ENCODE measurements at places on chromosomes 2 and 18.

GRCh38 chr2:41127351-41127750 is 675.5 kb upstream of the SLC8A1 start:
- DNase-seq: no peak

DNA sequence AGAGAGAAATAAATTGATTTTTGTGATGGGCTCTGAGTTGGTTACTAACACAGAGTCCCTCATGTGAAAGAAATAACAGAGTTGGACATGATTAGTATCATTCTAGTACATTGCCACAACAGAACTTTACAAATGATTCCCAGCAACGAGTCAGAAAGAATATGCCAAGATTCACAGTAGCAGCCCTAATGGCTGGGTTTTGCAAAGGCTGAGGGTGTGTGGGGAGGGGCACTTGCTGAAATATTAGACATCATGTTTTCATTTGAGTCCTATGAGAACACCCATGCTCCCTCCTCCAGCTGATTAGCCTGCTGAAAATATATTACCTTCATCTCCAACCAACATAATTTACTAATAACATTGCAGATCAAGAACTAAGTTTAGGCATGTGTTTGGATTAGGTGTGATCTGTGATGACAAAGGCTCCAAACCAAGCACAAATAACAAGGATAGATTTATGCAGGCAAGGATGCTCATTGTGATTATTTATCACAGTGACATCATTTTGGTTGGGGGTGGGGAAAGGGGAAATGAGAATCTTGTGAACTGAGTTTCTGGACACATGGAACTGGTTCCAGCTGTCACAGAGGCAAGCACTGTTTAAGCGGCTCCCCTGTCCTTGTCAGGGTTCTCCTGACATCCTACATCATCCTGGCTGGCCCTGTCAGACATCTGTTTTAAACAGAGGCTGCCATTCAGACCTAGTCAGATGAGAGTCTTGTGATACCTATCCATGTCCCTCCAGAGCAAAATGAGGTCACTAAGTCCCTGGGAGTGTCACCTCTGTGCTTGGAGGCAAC is 205.8 kb upstream of the NCKAP5 start:
- no peak for DNase-seq

DNA sequence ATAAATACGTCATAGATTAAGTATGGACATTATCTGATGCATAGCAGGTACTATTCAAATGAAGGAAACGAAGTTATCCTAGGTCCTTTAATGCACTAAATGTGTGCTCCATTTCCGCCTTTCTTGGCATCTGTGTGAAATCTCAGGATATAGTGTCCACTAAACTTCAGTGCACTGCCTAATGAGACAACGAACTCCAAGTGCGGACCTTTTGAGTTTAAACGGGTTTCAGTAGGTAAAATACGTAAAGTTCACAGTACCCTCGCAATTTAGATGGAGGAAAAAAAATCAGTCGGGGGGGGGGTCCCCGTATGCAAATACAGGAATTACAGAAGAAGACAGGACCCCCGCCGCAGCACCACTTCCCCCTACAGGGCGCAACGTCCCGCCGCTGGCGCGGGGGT is 729 bp upstream of the REL start:
- DNase-seq: no peak

DNA sequence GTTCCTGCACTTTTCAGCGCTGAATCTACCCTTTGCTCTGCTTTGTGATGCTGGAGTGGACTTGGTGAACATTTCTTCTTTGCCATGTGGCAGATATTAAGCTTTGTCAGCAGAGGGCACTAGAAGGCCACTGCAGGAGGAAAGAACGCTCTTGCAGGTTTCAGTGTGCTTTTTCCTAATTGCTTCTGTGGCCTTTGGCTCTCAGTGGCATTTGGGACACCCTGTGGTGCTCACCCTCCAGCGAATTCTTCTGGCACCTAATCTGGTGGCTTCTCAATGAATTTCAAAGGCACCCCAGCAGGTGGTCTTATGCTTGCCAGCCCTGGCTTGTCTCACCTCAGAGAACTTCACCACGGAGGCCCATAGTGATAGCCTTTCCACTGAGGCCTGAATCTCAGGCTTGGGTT is 146.7 kb downstream of the MYO3B start:
- peak; percentile 5 for DNase-seq

DNA sequence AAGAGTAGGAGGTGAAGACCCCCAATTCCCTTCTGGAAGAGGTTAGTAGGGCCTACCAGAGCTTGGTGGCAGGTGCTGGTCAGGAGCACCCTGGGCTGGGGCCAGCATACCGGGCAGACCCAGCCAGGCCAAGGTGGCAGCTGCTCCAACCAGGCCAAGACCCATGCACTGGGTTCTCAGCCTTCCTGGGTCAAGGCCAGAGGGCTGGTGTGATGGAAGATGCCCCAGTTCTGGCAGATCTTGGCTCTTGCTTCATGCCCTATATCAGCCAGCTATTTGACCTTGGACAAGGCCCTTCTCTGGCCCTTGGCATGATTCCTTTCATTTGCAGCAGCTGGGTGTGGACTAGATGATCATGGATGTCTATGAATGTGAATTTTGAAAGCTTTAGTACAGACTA is 57.7 kb downstream of the PRKCE start:
- DNase-seq: no peak

DNA sequence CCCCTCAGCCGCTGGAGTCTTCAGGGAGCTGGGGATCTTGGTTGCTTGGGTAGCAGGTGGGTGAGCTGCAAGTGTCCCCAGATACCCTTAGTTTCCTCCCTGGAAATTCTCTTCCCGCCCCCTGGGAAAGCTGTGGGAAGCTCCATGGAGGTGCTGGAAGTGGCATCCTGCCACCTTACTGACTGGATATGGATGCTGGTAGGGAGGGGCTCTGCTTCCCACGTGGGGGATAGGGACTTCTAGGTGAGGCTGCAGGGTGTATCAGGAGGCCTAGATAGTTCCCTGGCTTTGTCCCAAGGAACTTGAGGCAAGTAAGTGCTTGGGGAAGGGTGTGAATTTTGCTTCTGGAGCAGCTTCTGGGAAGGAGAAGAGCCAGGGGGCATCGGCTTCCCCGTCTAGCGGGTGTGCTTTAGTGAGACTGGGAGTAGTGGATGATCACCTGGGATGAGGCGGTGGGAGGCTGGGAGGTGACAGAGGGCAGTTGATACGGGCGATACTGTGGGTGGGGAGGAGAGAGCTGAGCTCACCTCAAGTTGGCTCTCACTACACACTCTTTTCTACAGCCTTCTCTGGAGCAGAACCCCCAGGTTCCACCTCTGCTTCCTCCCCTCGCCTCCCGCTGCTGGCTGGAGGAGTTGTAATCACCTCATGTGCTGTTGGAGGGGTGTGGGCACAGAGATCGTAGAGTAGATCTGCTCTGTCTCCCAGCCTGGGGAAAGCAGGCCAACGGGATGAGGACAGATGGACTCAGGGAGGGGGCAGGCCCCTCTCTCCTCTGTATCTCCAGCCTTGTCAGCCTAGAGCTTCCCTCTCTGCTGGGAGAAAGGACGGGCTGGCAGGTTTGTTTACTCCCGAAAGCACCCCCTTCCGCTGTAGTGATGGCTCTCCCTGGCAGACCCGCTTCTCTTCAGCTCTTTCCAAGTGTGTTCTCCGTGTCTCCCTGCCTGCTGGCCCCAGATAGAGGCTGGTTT is 19.8 kb downstream of the TET3 start:
- no peak for DNase-seq

DNA sequence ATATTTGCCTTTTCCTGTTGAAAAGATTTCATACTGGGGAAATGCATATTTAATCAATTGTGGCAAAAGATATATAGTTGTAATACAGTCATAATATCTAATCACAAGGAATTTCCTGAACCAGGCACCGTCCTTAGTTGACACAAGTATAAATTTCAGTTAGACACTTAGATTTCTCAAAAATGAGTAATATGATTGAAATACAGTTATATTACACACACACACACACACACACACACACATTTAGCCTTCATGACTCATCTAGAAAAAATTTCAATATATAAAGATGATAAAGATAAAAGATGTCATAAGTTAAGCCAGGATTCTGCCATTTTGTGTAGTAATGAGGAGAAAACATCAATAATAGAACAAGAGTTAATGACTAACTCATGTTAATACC is 258.4 kb upstream of the ZNF804A start:
- no peak for DNase-seq

- DNase-seq: no peak
Observed at GRCh38 chr2:75612862-75613243, 33.7 kb upstream of the MRPL19 start.

DNA sequence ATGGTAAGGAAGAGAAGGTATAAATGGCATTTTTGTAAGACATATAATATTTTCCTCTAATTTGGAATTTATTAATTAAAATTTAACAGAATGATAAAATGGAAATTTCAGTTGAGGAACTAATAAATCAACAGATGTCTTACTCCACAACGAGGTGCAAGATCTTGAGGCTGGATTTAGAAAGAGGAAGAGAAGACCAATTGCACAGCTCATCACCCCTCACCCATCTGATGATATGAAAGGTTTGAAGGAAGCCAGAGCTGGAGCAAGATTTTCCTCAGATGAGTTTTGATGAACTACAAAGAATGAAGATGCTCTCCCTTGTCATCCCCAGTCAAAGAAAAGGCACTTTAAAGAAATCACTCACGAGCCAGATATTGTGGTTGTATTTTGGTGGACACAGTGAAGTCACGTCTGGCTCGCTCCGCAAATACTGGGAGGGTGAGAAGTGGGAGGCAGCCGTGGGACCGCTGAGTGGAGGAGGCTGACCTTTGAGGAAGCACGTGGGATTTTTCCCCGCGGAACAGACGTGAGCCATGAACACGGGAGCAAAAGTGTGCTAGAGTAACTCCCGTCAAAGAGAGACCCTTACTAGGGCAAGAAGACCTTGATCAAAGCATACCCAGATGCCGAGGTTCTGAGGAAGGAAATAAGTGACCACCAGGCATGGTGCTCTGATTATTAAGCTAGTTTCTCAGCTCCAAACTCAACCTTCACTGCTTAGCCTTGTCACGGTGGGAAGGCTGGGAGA is 511.4 kb downstream of the RNF144A start:
- no peak for DNase-seq

GRCh38 chr2:180677930-180678624 is 302.3 kb upstream of the UBE2E3 start:
- DNase-seq: no peak

DNA sequence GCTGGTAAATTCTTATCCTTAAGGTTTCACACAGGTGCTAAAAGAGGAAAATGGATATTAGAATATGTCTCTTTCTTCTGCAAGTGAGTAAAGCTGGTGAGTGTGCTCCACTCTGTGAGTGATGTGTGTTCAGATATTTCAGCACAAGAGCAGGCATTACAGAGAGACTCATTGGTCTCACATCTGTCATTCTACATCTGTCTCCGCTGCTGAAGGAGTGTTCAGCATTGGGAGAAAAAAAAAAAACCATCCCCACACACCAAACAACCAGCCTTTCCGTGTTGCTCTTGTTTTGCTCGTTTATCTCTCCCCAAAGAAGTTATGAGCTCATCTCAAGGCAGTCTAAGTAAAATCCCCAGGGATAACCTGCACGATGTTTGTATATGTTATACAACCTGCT is 283.9 kb upstream of the SPHKAP start:
- DNase-seq: no peak

GRCh38 chr2:102037681-102038080 is 45.9 kb downstream of the IL1R2 start:
- DNase-seq: no peak

DNA sequence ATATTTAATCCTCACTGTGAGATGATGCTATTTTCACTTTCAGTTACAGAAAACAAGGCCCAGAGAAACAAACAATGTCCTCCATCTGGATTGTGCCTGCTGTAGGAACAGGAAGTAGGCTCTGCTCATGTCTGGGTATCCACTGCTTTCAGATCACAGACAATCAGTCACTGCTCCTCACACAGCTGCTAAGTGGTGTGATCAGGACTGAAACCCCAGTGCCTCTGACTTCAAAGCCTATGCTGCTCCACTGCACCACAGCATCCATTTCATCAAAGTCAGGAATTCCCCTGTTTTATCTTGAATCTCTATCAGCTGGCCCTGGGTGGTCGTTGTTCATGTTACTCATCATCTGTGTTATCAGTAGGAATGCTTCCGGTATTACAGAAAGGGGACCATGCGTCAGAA is 303.8 kb upstream of the TRIB2 start:
- DNase-seq: no peak

- DNase-seq: no peak
Observed at GRCh38 chr2:208065476-208065875, 40.1 kb upstream of the PLEKHM3 start.

DNA sequence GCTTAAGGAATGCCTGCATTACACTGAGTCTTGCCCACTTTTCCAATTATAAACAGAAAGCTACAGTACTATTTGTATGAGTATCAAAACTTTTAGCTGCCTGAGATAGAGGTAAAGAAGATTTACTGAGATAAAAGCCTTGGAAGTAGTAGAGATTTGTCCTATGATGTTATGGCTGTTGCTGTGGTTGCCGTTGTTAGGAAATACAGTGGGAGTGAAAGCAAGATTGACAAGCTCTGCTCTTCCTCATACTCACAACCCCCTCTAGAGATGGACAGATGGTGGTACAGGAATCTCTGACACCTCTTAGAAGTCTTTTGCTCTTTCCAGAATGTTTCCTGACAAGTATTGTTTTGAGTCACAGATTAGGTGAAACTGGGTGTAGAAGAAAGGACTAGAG is 242.5 kb downstream of the RPIA start:
- DNase-seq: no peak

DNA sequence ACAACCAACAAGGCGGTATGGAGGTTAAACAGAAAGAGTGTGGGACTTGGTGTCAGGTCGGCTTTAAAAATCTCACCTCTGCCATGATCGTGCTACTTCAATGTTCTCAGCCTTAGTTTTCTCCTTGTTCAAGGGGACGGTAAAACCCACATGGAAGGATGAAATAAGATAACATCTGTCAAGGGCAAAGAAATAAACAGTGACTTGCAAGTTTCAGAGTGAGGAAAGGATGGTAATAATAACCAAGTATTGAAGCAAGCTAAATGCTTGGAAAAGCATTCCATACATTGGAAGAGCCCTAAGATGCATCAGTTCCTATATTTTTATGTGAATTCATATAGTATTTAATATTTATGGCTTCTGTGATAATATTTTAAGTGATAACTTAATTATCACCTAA is 29.8 kb upstream of the LMAN1 start:
- no peak for DNase-seq

All from activated CD4-positive, alpha-beta T cell treated with anti-CD3 and anti-CD28 coated beads, Interleukin-2, amount 50 U/mL, for 24 hours (primary cell).